Upper lobe of right lung (tissue), 1 donor: ENCODE measurements at places on chromosomes 1 and 21. TPM values are rescaled to one million over a fixed set of nuclear protein-coding genes. Genes with fewer than 3 reads are reported as not detected.

DNA sequence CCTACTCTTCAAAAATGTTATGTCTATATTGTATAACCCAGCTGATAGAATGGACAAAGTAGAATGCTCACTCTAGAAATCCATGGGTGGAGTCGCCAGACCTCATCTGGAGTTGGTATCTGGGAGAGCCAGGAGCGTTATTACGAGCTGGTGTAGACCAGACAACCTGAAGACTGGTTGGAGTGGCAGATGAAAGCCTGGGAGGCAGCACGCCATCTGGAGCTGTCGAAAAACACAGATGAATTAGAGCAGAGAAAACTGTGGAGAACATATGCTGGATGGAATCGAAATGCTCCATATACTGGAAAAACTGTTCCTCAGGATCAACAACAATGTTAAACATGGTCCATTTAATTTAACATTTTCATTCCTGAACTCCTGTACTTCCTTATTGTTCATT is 333.6 kb downstream of the KCTD3 start:
- no peak for DNase-seq

Gene ANGPTL3
- total RNA-seq = not detected

DNA sequence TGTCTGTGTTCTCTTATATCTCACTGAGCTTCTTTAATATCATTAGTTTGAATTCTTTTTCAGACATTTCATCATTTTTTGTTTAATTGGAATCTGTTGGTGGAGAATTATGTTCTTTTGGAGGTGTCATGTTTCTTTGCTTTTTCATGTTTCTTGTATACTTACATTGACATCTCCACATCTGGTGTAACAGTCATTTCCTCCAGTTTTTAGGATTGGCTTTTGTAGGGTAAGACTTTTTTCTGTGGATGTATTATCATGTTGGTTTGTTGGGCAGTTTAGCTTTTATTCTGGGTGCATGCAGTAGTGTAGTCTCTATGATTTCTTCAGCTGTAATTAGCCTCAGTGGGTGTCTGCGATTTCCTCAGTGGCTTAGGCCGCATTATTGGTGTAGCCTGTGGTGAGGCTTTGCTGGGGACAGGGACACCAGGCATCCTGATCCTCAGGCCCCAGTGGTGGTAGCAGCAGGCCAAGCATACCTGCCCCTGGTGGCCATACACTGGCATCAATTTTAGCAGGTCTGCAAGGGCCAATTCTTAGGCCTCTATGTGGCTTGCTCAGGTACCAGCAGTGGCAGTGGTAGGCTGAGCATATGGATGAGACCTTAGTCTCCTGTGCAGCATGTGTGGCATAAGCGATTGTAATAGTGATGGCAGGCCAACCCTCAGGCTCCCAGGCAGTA is 77.6 kb upstream of the SAMD13 start:
- DNase-seq = no peak

Gene CAMK1G
- total RNA-seq = 1.4 TPM

GRCh38 chr1:17717594-17718535 is 37.3 kb upstream of the ACTL8 start:
- no peak for DNase-seq

GRCh38 chr1:205533748-205534443 is 29.4 kb downstream of the CDK18 start:
- DNase-seq = peak; percentile 56

DNA sequence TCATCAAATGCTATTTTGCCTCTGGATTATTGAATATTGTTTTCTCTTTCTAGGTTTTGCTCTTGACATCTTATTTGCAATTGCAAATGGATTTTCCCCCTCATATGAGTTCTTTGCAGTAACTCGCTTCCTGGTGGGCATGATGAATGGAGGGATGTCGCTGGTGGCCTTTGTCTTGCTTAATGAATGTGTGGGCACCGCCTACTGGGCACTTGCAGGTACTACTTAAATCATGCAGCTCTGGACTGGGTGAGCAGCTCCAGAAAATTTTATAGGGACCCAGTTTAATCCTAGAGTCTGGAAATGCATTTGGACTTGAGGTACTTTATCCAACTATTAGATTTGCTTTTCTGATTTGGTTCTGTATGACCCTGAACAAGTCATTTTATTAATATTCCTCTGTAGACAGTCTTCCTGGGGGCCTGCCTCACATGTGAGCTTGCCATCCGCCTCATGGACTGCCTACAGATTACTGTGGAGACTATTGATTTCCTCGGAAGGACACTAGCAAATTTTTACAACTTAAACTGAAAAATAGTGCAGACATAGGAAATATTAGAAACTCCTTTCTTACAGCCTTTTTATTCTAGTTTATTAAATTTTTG is 44.5 kb downstream of the SLC22A15 start:
- no peak for DNase-seq
